ENCODE measurements at places on chromosomes 7 and 10.

GRCh38 chr10:3510741-3511140 is 274.3 kb downstream of the KLF6 start:
- DNase-seq, result no peak

DNA sequence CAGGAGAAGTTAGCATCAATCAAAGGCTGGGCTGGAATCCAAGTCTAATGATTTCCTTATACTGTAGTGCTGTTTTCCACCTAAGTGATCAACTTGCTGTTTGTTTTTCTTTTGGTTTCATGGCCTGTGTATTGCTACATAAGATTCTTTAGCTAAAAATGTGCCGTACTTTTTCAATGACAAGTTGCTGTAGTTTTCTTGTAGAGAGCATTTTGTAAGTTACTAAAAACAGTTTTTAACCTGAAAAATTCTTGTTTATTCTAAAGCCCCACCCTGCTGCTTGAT is 1.3 kb downstream of the HELLS start:
- no peak for DNase-seq

DNA sequence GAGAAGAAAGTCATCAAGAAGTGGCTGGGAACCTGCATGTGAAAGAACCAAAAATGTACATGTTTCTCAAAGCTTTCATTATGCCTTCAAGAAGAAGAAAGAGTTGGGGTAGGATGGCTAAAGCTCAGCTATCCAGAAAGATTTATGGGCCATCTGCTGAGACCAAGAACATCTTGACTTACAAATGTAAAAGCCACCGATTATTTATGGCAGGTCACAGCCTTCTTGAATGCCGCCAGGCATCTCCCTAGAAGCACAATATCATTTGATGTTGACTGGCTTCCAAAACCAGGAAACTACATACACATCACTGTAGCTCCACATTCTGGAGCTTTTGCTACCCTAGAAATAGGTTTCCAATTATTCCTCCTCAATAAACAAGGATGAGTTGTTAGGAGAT is 254.2 kb upstream of the AOAH start:
- no peak for DNase-seq

DNA sequence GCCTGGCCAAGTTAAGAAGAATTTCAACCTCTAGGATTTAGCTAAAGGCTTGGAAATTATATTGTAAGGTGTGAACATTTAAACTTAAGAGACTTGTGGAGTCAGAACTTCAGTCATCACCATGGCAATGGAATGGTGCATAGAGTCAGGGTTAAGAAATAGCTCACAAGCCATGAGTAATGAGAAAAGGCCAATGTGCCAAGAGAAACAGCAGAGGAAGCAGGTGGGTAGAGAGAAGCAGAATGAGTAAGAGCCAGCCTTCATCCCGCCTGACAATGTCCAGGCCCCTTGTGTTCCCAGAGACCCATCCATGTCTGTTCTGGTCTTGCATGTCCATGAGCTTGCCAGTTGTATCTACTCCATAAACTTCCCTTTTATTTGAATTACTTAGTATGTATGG is 62.6 kb upstream of the TBX20 start:
- DNase-seq, result no peak

- no peak for DNase-seq
These were observed 91.9 kb downstream of the ZNF783 start for GRCh38 chr7:149353739-149354504.

DNA sequence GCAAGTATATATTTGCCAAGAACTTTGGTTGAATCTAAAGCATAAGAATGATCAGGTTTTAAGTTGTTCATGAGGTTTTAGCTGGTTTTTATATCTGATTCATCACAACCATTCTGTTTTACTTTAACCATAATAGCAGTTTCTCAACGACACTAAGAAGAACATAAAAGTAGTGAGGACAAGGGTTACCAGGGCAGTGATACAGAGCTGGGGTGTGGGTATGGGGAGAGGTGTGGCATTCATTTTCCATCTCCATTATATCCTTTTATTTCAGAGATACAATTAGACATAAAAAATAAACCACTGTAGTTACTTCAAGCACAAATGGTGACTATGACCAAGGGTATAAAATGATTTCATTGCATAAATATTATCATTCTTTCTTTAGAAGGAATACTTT is 149.8 kb upstream of the STEAP4 start:
- no peak for DNase-seq

Measured in stimulated activated CD8-positive, alpha-beta memory T cell treated with anti-CD3 and anti-CD28 coated beads, Interleukin-7, amount 100 ng/mL, for 24 hours (primary cell).